ENCODE measurements at places on chromosomes 12 and 14.

- no peak for DNase-seq
Observed at GRCh38 chr12:56951582-56952339, 5.6 kb downstream of the RDH16 start.

- no peak for DNase-seq
Observed at GRCh38 chr12:86748894-86749293, 492.7 kb upstream of the MGAT4C start.

- no peak for DNase-seq
Observed at GRCh38 chr14:70782361-70782760, 27.0 kb downstream of the MAP3K9 start.

DNA sequence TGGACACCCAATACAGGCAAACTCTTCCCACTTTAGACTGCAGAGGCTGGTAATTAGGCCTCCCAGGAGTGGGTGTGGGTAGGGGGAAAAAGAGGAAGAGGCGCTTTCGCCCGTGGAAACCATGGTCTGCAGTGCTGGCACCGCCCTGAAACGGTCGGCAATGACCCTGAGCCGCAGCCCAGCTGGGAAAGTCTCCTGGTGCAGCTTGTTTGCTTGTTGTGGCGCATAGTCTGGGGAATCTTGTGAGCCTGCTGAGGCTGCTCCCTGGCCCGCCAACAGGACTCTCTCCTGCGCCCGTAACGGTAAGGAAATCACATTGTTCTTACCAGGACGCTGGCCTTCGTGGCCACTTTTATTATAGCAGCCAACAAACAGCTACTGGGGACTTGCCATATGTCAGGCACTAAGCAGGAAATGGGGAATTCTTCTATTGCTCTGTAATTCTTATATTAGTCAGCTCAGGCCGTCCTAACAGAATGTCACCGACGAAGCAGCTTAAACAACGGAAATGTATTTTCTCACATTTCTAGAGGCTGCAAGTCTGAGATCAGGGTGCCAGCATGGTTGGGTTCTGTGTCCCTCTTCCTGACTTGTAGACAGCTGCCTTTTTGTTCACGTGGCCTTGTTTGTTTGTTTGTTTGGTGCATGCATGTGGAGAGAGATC, 52.5 kb upstream of the RIN3 start:
- DNase-seq = no peak

DNA sequence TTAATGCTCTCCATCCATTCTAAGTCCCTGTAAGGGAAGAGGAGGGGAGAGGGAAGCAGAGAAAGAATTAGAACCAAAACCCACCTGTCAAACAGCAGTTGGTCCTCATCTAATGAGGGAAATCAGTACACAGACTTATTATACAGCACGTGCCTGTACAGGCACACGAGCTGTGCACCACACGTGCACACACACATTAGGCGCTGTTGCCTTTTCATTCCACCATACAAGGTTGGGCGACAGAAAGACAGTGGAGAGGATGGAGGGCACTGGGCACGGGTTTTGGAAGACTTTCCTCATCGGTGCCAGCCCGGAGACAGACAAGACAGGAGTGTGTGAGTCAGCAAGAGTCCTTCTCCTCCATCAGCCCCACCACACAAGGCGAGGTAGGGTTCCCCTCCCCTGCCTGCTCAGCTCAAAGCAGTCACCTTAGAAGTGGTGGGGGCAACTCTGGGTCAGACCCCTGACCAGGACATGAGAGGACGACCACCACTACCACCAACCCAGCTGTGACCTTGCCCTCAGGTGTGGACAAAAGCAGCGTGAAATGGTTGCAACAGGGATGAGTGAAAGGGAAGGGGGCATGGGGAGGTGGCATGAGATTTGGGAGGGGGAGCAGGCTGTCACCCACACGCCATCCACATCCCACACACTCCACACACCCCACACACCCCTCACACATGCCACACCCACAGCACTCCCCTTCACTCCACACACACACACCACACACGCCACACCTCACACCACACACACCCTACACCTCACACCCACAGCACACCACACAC, 80.7 kb downstream of the ACTN1 start:
- DNase-seq = no peak

- no peak for DNase-seq
Observed at GRCh38 chr12:79300199-79300568, 390.6 kb downstream of the PAWR start.

- DNase-seq = no peak
Observed at GRCh38 chr12:2431810-2432209, 363.0 kb upstream of the FKBP4 start.

Data from SK-N-DZ (cell line).